NCI-H1048 (cell line): ENCODE measurements at places on chromosomes 7 and 10.
A peak's percentile ranks its signal among the peaks of the same experiment; 100 is the strongest.

GRCh38 chr7:143046426-143046851 lies 5.7 kb upstream of the OR6V1 start:
- no peak for DNase-seq

DNA sequence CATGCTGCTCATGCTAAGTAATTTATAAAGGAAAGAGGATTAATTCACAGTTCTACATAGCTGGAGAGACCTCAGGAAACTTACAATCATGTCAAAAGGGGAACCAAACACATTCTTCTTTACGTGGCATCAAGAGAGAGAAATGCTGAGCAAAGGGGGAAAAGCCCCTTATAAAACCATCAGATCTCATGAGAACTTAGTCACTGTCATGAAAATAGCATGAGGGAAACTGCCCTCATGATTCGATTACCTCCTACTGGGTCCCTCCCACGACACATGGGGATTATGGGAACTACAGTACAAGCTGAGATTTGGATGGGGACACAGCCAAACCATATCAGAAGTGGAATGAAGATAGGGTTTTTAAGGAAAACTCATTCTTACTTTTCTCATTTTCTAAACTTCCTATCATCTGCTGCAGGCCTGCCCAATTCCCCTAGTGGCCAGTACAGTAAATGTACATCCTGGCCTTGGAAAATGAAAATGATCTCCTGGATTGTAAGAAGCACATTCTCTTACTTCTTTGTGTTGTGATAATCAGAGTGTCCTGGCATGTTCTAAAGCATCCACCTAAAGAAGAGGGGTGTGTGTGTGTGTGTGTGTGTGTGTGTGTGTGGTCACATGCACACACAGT lies 421.5 kb downstream of the LRMDA start:
- no peak for DNase-seq

DNA sequence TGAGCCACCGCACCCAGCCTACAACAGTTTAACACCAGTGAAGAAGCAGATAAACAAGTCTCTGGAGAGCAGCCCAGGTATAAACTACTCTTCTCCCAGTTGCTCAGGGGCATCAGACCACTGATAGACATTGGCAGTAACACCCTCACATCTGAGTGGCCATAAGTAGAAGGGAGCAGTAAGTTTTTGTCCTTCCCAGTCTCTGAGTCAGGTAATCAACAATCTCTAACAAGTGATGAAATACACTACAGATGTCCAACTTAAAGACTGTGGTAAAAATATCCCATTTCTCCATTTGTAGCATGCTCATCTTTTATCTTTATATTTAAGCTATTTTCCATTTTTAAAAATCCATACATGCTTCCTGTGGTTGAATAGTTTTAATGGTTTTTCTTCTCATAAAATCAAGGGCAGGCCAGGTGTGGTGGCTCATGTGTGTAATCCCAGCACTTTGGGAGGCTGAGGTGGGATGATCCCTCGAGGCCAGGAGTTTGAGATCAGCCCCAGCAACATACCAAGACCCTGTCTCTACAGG lies 78.6 kb downstream of the GSAP start:
- no peak for DNase-seq

DNA sequence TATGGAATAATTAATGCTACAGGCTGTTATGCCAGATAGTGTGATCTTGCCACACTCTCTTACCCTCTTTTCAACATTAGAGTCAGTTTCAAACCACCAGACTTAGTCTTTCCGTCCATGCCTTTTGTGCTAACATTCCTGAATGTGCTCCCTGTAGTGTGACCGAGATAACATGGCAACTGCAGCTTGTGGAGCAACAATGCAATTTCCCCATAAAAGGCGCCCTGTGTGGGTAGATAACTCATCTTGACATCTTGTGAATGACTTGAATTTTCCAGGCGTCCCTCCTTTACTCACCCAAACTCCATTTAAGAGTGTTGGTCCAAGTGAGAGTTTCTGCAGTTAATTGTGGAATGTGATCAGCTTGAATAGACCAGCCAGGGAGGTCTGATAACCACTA lies 99.6 kb downstream of the DNAH11 start:
- DNase-seq = no peak

DNA sequence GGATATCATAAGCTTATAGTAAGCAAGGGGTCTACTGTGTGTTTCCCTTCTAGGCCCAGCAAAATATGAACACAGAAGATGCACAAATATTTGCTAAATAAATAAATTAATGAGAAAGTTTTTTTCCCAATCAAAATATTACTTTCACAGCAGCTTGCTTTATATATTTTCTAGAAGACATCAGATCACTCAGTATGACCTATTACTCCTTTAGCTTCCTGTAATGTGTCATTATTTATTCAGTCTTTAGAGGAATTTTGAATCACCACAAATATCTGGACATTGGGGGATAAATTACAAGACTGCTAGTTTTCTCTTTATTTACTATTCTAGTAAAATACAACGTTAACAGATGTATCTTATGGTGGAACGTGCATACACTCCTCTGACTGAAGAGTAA lies 765.8 kb upstream of the POM121L12 start:
- no peak for DNase-seq

GRCh38 chr10:80144696-80145131 lies 12.2 kb downstream of the PLAC9 start:
- DNase-seq = no peak

DNA sequence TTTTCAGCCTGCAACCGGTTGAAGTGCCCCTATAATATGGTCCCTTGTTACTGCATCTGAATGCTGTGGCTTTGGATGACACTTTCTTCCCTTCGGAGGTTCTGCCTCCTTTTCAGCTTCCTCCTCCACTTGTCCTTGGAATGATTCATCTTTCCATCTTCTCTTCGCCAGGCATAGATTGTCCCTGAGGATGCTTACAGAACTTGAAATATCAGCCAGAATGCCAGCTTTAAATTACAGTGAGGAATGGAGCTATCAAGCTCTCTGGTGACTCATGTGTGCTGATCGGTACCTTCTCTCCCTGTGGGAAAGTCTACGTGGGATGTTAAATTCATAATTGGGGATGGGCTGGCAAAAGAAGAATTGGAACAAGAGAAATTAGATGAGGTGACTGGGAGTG lies 45.9 kb upstream of the PDK4 start:
- DNase-seq = no peak

DNA sequence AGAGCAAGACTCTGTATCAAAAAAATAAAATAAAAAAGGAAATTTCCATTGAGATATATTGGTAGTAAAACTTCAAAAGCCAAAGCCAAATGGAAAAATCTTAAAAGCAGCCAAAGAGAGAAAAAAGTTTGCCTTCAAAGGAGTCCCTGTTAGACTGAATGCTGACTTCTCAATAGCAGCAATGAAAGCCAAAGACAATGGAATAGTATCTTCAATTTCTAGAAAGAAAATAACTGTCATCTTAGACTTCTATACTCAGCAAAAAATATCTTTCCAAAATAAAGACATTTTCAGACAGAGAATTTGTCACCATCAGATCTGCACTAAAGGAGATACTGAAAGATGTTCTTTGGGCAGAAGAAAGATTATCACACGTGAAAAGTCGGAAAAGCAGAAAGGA lies 14.3 kb upstream of the OIT3 start:
- DNase-seq = no peak

GRCh38 chr7:291373-292092 lies 1.6 kb downstream of the FOXL3 start:
- DNase-seq = no peak

GRCh38 chr7:27917119-27917518 lies 177.2 kb downstream of the TAX1BP1 start:
- DNase-seq = no peak

DNA sequence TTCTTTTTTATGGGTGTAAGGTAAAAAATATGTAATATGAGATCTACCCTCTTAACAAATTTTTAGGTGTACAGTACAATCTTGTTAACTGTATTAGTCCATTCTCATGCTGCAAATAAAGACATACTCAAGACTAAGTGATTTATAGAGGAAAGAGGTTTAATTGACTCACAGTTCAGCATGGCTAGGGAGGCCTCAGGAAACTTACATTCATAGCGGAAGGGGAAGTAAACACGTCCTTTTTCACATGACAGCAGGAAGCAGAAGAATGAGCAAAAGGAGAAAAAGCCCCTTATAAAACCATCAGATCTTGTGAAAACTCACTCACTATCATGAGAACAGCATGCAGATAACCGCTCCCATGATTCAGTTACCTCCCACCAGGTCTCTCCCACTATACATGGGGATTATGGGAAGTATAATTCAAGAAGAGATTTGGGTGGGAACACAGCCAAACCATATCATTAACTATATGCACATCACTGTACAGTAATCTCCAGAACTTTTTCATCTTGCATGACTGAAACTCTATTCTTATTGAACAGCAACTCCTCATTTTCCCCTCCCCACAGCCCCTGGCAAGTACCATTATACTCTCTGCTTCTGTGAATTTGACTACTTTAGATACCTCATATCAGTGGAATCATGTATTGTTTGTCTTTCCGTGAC lies 127.4 kb downstream of the WNT2 start:
- DNase-seq = peak; percentile 32

DNA sequence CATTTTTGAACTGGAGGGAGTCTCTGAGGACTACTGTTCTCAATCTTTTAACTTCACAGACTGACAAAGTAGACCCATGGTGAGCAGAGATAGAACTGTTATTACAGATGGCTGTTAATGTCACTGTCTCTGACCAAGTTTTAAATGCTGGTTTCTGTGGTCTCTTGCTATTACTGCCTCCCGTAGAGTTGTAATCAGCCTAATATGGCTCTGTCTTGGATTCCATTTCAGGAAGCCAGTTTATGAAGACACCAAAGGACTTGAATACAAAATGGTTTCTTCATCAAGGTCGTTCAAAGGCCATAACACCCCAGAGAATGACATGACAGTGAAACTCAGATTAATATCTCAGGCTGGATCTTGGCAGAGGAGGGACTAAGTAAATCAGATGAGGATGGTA lies 3.9 kb downstream of the SFRP4 start:
- no peak for DNase-seq

- DNase-seq = no peak
These were observed 942.9 kb upstream of the LRRN3 start for GRCh38 chr7:110148054-110148453.

- no peak for DNase-seq
These were observed 171.8 kb downstream of the NXPH1 start for GRCh38 chr7:8605221-8605620.

DNA sequence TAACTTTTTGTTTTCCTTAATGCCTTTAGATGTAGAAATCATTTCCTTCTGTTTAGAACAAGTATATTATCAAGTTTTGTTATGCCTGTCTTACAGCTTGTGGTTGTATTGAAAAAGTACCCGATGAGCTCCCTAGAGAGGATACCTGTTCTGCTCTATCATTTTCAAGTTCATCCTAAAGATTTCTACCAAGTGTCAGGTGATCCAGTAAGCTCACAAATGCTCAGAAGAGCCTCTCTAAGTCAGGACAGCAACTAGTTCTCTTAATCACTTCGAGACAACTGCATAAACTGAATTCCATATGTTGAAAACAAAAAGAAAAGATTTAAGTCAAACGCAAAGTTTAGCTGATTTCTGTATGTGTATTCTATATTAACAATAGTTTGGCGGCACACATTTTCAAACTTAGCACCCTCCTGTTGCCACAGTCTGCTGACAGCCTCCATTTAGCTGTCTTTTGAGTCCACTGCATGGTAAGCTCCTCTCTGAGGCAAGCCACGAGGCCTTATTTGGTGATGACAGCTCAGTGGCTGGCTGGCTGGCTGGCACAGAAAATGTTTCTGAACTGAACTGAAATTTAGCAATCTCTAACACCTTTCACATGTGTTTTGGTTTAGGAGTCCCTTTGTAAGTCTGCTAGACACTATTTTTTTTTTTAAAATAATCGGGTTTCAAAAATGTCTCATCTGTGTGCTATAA lies 59.4 kb downstream of the SEMA3C start:
- DNase-seq = no peak

DNA sequence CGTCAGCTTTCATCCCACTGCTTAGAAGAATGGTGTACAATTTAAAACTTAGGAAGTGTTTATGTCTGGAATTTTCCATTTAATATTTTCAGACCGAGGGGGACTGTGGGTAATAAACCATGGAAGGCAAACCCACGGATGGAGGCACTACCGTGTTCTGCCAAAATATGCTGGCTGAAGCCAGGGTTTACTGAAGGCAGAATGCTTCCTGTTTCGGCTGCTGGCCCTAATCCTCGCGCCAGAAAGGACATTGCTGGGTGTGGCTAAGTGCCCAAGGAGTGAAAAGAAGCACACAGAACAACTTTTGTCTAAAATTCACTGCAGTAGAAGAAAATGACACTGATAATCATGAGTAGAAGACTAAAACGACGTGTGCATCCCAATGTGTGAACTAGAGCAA lies 32.3 kb downstream of the PITRM1 start:
- no peak for DNase-seq

- DNase-seq = no peak
These were observed 45.0 kb upstream of the TFEC start for GRCh38 chr7:116075351-116076145.

DNA sequence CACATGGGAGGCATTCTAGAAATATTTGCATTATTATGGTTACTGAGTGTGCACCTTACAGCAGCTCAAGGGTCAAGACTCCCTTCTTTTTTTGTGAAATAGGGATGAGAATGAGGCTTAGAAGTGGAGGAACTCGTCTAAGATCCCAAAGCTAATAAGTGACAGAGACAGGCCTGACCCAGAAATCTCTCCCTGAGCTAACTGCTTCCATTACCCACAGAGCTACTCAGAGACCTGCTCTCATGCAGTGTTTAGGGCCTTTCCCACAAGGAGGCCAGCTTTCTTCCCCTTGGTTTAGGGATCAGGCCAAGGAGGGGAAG lies 301.7 kb downstream of the RPS24 start:
- no peak for DNase-seq
